Stimulated activated CD4-positive, alpha-beta T cell treated with anti-CD3 and anti-CD28 coated beads, Interleukin-2, amount 100 ng/mL, for 4 hours (primary cell): ENCODE measurements at places on chromosomes 2 and 18.

DNA sequence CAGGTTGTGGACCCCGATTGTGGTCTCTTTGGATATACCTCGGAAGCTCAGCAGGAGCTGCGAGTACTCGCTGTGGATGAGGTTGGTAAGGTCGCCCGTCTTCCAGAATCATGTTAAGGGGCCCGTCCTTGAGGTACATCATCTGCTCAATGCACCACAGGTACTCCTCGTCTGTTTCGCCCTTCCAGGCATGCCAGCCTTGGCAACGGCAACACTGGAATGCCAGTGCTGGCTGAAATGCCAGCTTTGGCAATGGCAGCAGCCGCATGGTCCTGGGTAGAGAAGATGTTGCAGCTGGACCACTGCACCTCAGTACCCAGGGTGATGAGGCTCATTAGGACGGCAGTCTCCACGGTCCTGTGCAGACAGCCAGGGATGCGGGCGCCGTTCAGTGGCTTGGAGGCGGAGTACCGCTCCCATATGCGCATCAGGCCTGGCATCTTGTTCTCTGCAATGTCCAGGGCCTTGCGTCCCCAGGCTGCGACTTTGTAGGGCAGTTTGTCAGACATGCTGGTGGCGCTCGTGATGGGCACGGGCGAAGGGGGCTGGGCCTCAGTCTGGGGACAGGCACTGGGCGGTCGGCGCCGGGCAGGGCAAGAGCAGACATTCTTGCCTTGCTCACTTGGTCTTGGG, 122.2 kb upstream of the NXPH2 start:
- no peak for DNase-seq

GRCh38 chr2:109211315-109211714, 82.3 kb downstream of the SH3RF3 start:
- DNase-seq = no peak

DNA sequence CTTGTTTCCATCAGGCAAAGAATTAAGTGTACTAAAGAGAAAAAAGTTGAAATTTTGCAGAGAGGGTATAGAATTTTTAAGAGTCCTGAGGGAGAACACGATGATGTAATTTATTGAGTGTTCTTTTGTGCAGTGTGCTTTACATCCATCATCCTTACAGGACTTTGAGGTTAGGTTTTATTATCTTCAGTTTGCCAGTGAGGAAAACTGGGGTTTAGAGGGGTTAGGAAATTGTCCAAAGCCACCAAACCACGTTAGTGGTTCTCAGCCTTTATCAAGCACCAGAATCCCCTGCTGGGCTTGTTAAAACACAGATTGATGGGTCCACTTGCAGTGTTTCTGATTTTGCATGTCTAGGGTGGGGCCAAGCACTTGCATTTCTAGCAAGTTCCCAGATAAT, 277.5 kb downstream of the KCNS3 start:
- no peak for DNase-seq

- DNase-seq = no peak
These were observed 8.2 kb upstream of the GPR17 start for GRCh38 chr2:127637725-127638252.

- DNase-seq = no peak
These were observed 47.3 kb downstream of the MERTK start for GRCh38 chr2:111945444-111946293.

- DNase-seq = no peak
These were observed 249.0 kb upstream of the OSR1 start for GRCh38 chr2:19607400-19607799.

GRCh38 chr2:65647249-65647842, 214.9 kb upstream of the SPRED2 start:
- DNase-seq = no peak

GRCh38 chr18:59696311-59697235, 650 bp downstream of the CCBE1 start:
- no peak for DNase-seq

GRCh38 chr18:39318462-39318861, 1752.9 kb upstream of the CELF4 start:
- no peak for DNase-seq
